ENCODE measurements at places on chromosomes 3 and 15.

DNA sequence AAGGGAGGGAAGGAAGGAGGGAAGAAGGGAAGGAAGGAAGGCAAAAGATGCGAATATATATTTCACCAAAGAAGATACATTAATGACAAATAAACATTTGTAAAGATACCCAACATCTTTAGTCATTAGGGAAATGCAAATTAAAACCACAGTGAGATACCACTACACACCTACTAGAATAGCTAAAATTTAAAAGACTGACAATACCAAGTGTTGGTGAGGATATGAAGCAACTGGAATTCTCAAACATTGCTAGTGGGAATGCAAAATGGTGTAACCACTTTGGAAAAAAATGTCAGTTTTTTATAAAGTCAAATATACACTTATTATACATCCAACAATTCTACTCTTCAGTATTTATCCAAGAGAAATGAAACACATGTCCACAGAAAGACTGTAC lies 4.3 kb upstream of the COLQ start:
- no peak for DNase-seq

GRCh38 chr3:43686700-43687498 lies 3.8 kb upstream of the ABHD5 start:
- DNase-seq, result no peak

DNA sequence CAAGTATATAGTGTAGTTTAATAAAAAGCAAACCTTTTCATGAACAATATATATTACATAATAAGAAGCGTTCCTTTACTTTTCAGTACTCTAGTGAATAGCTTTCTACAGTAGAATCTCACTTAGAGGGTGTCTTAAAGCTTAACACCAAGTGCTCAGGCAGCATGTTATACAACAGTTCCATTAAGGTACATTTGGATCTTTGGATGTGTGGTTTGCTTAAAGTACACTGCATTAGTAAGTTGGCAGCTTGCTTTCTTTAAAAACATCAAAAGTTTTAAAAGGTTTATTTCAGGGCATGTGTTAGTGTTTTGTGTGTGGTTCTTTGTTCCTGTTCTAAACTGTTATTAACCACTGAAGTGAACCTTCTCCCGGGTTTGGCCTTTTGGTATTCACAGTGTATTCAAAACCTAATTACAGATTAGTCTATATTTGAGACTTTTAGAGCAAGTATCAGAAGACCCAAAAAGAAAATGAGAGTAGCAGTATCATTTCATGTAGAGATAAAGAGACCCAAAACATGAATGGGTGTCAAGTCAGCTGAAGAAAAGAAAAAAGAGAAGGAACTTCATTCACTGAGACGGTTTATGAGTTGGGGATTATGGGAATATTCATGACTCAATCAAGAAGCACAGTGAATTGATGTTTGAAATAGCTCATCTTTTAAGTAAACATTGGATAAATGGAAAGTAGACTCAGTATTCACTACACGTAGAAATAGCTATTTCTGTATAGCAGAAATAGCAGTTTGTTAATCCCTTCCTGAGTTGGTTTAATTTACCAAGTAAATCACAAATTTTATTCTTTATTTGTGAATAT lies 93.9 kb downstream of the OPA1 start:
- no peak for DNase-seq

DNA sequence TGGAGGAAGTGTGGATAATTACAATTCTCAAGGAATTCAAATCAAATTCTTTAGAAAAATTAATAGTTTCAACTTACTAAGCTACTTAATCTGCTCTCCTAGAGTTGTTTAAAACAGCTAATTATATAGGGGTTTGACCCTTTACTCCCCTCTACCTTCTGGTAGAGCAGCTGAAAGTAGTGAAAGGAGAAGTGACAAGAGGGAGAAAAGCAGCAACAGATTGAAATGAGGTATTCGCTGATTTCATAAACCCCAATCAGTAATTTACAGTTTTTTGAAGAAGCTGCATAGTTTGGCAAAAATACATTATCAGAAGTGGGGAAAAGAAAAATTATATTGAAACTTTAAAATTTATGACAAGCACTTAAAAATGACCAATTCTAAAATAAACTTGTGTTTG lies 52.8 kb downstream of the ZMAT3 start:
- DNase-seq, result no peak

- no peak for DNase-seq
These were observed 619.5 kb upstream of the TBL1XR1 start for GRCh38 chr3:177816667-177817208.

DNA sequence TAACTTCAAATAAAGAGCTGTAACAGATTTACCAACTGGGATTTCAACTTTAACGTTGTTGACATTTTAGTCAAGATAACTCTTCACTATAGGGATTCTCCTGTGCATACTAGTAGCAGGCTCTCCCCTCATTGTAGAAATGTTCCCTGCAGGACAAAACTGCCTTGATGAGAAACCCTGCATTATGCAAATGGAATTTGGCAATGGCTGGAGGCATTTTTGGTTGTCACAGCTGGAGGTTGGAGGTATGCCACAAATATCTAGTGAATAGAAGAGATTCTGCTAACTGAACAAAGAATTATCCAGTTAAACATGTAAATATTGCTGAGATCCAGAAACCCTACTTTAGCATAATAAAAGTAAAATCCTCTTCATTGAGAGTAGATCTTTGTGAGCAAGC lies 928.8 kb upstream of the ALCAM start:
- no peak for DNase-seq

DNA sequence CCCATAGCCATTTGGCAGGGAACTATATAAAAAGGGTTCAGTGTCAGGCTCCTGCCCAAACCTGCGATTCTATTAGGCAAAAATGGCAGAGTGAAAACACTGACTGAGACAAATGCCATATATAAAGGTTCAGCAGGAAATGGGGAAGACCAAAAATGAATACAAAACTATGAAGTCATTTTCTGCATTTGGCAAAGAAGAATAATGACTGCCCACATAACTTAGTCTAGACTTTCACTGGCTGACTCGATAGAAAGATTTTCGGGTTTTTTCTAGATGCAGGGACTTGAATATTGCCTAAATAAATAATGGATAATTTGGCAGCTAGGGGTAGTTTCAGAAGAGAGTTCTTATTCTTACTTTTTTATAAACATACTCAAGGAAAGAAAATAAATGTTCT lies 178.0 kb downstream of the TPRG1 start:
- DNase-seq, result peak; percentile 42

DNA sequence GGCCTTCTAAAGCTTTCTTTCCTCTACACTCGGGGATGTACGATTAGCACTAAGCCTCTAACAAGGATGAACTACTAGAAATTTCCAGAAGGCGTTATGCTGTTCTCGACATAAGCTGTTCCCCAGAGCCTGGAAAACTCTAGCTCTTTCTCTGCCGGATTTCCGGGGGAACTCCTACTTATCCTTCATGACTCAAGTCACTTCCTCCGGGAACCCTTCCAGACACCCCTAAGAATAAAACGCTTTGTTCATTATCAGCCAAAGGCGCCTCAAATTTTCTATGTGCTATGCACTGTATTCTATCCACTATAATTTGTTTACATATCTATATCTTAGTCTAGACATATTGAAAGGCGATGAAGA lies 455 bp upstream of the SNAP23 start:
- no peak for DNase-seq

GRCh38 chr15:57031605-57032004 lies 113.2 kb downstream of the TCF12 start:
- no peak for DNase-seq

- DNase-seq, result no peak
These were observed 3.1 kb upstream of the LARP6 start for GRCh38 chr15:70856884-70857561.

DNA sequence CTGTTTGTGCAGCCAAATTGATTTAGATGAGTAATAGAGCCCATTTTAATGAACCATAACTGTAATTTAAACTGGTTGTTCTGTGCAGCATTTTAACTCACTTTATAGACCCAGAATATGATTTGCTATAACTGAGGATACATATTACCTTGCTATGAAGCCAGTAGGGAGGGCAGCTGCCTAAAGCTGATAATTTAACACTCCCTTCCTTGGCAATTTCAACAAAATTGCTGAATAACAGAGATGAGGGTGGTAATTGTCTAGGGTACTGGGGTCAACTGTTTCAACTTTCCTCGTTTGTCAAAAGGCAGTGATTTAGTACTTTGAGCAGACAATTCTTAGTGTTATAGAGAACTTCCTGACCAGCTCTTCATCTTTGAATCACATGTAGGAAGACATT lies 304.9 kb upstream of the POU1F1 start:
- DNase-seq, result no peak

DNA sequence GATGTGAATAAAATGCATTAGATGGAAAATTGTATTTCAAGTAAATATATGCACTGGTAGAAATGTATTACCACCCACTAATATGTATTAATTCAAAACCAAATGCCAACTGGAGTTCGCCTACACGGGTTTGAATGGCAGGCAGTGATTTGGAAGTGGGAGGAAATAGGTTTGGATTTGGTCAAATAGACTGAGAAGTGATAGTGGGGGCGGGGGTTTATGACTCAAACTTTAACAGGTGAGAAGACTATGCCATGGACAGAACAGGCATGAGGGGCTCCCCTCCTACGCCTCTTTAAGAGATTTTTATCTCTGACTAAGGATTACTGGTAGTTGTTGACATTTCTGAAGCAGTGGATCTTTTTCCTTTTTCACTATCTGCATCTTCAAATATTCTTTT lies 677.8 kb downstream of the NTRK3 start:
- no peak for DNase-seq

DNA sequence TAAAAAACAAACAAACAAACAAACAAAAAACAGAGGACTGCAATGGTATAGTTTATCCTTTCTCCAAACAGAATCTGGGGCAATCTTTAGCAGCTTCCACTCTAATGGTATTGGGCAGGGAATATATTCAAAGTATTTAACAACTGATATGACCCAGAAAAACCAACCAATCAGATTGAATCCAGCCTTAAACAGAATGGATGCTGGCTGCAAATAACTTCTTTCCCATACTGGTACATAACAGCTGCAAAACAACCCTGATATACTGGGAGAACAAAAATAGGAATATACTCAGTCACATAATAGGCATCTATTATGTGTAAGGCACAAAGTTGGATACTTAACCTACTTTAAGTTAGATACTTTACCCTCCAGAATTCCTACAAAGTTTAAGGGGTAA lies 49.1 kb downstream of the UBR1 start:
- no peak for DNase-seq

- no peak for DNase-seq
These were observed 4.3 kb downstream of the ZNF592 start for GRCh38 chr15:84752700-84753099.

- no peak for DNase-seq
These were observed 28.4 kb downstream of the GRIP2 start for GRCh38 chr3:14511623-14512280.

DNA sequence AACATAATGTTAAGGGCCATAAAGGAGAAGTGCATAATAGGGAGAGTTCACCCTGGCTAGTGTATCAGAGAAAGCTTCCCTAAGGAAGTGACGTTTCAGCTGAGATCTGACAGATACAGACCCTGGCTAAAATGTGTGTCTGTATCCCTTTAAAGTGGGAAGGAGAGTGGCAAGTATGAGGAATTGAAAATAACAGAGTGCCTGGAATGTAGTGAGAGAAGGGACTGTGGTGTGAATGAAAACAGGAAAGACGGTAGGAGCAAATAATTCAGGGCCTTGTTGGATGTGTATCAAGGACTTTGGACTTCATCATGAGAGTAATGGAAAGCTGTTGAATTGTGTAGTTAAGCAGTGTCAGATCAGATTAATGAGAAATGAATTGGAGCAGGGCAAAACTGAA lies 30.5 kb downstream of the NEO1 start:
- no peak for DNase-seq

GRCh38 chr3:11662392-11662990 lies 18.8 kb upstream of the VGLL4 start:
- DNase-seq, result no peak
